ENCODE measurements at places on chromosomes 12 and 14.

DNA sequence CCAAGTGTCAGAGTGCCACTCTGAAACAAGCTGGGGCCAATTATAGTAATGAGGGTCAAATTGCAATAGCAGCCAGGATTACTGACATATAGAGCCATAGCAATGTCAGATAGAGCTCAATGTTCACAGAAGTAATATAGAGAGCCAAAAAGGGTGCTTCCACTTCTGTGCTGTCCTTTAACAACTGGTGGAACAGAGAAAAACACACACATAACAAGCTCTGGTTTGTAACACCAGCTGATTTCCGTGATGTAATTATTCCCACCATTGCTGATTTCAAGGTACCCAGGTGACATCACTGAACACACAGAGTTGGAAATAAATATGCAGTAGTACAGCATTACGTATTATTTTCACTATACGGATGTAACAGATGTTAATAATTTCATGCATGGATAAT lies 3.0 kb upstream of the CLEC2B start:
- no peak for DNase-seq

DNA sequence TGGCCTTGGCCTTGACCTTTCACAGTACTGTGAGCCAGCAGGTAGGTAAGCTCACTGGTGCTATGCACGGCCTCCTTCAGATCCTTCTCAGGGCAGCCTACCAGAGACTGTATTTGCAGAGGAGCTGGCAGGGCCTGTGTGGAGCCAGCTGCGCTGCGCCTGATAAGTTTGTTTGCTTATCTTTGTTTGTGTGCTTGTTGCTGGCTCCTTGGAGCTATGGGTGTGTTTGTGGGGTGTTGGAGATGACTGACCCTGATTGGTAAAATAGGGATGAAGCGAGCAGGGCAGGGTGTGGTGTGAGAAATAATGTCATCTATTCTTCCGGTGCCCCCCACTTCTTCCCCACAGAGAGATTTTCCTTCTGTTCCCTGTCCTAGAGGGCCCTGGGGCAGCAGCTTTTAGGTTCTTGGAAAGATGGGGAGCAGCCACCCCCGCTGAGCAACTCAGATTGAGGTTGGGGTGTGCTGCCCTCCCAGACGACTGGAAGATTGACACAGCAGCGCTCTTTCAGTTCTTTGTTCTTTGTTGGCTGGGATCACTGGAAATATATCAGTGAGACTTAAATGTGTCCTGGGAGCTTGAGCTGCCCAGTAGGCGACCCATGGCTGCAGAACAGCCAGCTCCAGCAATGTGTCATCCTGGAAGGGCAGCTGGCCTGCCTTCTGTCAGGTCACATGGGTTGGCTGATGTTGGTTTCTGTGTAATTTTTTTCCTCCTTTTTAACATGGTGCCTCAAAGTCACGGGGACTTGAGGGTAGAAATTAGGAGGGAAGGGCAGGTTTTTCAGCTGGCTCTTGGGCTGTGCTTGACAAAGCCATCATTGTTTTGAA lies 19.6 kb downstream of the MLXIP start:
- peak; percentile 77 for DNase-seq

- no peak for DNase-seq
Observed at GRCh38 chr14:93643676-93644075, 144.6 kb downstream of the PRIMA1 start.

- DNase-seq = no peak
Observed at GRCh38 chr12:56315249-56315621, 553 bp downstream of the CNPY2 start.

- peak; percentile 94 for DNase-seq
Observed at GRCh38 chr12:110585231-110585799, 2.2 kb upstream of the PPTC7 start.

DNA sequence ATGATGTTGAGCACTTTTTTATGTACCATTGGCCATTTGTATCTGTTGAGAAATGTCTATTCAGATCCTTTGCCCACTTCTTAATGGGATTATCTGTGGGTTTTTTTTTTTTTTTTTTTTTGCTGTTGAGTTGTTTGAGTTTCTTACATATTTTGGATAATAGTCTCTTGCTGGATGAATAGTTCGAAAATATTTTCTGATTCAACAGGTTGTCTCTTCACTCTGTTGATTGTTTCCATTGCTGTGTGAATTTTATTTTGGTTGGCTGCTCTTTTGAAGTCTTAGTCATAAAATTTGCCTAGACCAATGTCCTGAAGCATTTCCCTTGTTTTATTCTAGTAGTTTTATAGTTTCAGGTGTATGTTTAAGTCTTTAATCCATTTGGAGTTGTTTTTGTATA lies 64.5 kb downstream of the CAND1 start:
- no peak for DNase-seq

DNA sequence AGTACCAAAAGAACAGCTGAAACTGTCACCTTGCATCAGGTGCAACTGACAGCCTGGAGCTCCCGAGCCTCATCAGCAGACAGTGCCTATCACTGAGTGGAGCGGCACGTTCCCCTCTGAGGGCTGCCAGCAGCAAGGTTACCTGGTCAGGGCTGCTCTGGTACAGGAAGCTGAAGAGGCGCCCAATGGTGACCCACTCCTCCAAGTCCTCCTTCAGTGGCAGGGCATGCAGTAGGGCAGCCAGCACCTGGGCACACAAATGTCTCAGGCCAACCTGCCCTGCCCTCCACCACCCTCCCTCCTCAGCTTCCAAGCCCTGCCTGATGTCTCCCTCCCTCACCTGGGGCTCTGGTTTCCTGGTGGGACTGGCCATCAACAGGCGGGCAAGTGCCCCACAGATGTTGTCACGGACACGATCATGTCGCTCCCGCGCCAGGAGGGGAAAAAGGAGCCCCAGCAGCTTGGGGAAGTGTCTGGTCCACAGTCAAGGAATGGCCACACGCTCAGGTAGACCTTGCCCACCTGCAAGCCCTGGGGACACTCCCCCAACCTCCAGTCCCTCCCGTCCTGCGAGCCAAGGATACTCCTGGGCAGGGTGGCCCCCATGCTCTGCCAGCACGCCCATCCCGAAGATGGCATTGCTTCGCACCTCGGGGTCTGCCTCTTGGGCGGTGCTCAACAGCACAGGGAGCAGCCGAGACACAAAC lies 7.1 kb downstream of the IPO4 start:
- no peak for DNase-seq

- DNase-seq = no peak
Observed at GRCh38 chr12:19150273-19150900, 20.9 kb downstream of the PLEKHA5 start.

DNA sequence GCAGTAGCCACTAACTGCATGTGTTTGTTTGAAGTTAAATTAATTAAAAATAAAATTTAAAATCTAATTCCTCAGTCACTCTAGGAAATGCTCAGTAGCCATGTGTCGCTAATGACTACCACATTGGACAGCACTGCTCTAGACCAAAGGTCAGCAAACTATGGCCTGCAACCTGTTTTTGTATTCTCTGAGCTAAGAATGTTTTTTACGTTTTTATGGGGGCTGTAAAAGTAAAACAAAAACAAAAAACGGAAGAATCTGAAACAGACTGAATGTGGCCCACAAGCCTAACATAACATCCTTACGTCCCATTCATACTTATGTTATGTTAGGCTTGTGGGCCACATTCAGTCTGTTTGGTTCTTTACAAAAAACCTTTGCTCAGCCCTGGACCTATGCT lies 57.8 kb downstream of the LIN52 start:
- DNase-seq = no peak

DNA sequence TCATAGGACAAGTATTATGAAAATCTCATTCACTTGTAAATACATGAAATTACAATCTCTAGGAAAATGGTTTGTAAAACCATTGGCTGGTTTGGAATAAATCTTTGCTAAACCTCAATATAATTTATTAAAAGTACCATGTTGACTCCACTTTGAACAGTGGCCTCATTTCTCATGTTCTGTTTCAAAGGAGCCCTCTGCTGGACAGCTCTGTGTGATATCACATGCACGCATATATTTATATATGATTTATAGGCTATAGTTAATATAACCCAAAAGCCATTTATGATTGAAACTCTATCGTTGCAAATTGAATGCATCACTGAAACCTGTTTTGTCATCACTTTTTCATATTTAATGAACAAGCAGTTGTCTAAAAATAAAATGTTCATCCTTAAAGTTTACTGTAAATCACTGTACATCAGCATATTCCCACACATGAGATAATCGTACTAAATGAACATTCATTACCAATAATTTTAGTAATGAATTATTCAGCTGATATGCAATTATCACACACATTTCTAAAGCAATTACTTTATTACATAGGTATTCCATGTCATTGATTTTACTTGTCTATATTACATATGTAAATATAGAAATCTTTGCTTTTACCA lies 493.8 kb downstream of the NPAS3 start:
- peak; percentile 42 for DNase-seq

GRCh38 chr14:25406818-25407217 lies 356.9 kb upstream of the STXBP6 start:
- DNase-seq = peak; percentile 65

GRCh38 chr12:6869049-6870021 lies 2.0 kb downstream of the TPI1 start:
- DNase-seq = peak; percentile 86

GRCh38 chr14:93984987-93985410 lies 8.6 kb upstream of the ASB2 start:
- peak; percentile 68 for DNase-seq

- DNase-seq = no peak
Observed at GRCh38 chr12:30517320-30517719, 178.3 kb downstream of the IPO8 start.

DNA sequence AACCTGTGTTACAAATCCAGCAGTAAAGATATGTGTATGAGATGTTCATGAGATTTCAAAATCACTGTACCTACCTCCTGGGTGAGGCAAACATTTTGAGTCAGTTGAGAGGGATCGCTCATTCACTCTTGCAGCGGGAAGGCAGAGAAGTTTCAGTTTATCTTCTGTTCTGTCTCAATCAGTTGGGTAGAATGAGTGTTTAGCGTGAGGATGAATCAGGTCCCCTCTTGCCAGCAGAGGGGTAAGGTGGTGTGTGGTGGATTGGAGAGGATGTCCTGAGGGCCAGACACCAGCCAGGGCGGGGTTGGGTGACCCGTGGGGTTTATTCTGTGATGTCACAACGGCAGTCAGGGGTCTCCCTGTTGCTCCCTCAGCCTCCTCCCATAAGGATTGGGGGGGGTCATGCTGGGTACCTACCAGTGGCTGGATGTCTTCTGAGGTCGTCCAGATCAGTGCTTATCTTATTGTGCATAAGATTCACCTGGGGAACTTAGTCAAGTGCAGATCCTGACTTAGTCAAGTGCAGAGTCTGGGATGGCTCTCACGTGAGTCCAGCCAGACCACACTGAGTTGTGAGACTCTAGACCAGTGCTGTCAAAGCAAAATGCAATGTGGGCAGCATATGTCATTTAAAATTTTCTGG lies at the start of gene GSG1:
Gene GSG1 (minus strand): TSS at position 277 of the 643 bp plus-strand sequence. CDS start 155 bp downstream, at position 122.
- peak; percentile 55 for DNase-seq

- DNase-seq = no peak
Observed at GRCh38 chr14:92760524-92760805, 12.0 kb upstream of the LGMN start.

GRCh38 chr12:121441555-121441954 lies 41.6 kb downstream of the RNF34 start:
- no peak for DNase-seq

DNA sequence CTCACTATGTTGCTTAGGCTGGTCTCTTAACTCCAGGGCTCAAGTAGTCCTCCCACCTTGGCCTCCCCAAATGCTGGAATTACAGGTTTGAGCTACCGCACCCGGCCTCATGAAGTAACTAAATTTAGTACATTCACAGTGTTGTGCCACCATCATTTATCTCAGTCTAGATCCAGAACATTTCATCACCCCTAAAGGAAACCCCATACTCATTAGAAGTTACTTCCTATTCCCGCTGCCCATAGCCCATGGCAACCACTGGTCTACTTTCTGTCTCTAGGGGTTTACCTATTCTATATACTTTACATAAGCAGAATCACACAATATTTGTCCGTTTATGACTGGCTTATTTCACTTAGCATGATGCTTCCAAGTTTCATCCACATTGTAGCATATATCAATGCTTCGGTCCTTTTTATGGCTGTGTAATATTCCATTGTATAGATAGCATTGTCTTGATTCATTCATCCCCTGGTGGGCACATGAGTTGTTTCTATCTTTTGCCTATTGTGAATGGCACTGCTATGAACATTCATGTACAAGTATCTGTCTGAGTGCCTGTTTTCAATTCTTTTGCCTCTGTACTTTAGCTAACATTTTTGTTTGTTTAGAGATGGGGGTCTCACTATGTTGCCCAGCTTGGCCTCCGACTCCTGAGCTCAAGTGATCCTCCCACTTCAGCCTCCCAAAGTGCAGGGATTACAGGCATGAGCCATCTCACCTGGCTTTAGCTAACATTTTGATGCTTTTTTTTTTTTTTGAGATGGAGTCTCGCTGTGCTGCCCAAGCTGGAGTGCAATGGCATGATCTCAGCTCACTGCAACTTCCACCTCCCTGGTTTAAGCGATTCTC lies 10.2 kb upstream of the SH2B3 start:
- peak; percentile 34 for DNase-seq

DNA sequence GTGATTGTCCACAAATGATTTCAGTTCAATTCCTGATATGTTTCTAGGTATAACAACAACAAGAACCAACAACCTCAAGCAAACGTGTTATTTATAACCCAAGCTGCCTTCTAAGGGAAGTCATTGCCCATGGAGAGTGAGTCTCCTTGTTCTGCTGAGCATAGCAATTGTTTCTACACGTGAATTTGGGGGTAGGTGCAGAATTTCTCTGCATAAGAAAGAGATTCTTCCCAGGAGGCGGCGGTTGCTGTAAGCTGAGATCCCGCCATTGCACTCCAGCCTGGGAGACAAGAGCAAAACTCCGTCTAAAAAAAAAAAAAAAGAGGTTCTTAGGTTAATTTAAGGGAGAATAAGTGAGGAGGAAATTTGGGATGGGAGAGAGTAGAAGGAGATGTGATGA lies 226.5 kb upstream of the PELI2 start:
- DNase-seq = no peak

DNA sequence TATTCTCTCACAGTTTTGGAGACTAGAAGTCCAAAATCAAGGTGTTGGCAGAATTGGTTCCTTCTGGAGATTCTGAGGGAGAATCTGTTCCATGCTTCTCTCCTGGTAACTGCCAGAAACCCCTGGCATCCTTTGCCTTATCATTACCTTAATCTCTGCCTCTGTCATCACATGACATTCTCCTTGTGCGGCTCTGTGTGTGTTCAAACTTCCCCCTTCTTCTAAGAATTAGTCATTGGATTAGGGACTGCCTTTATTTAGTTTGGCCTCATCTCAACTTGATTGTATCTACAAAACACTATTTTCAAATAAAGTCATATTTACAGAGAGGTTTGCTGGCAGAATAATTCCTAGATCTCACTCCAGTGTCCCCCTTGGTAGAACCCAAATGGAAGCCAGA lies 68.9 kb downstream of the ZNF641 start:
- peak; percentile 14 for DNase-seq

DNA sequence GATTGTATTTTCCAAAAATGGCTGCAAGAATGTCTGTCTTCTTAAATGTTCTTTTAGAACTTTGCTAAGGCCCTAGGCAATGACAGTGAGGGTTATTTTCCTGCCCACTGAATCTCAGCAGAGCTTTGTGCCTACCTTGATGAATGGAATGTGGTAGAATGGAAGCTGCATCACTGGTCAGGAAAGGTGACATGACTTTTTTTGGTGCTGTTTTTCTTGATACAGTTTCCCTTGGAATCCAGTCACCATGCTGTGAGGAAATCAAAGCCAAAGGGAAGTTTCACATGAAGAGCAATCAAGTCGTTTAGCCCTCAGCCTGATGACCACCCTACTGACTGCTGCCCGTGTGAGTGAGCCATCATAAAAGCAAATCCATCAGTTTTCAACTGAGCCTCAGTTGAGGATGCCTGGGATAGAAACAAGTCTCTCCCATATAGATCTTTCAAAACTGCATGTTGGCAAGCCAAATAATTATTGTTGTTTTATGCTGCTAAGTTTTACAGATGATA lies 886.0 kb upstream of the FBXO33 start:
- no peak for DNase-seq

- DNase-seq = no peak
Observed at GRCh38 chr14:100359881-100360280, 36.7 kb downstream of the SLC25A47 start.

Measured in suppressor macrophage treated with lipopolysaccharide for 1 hour (primary cell).